ENCODE measurements at places on chromosomes 6 and 20.

DNA sequence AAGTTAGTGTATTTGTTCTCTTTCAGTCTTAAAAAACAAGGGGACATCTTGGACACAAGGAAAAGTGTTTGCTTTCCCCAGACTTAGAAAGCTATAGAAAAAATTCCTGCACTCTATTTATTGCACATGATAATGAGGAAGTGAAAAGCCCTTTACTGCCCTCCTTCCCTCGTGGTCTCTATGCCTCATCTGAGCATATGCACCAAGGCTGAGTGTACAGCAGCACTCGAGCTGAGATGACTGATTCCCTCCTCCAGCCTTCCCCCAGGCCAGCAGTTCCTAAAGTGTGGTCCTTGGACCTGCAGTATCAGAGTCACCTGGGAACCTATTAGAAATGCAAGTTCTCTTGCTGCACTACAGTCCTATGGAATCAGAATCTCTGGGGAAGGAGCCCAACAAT, 14.3 kb upstream of the LAMP5 start:
- DNase-seq = peak; percentile 30

GRCh38 chr6:136586295-136586694, 36.1 kb upstream of the MAP7 start:
- DNase-seq = no peak

- no peak for DNase-seq
These were observed 480.8 kb upstream of the IMPG1 start for GRCh38 chr6:76553256-76553655.

DNA sequence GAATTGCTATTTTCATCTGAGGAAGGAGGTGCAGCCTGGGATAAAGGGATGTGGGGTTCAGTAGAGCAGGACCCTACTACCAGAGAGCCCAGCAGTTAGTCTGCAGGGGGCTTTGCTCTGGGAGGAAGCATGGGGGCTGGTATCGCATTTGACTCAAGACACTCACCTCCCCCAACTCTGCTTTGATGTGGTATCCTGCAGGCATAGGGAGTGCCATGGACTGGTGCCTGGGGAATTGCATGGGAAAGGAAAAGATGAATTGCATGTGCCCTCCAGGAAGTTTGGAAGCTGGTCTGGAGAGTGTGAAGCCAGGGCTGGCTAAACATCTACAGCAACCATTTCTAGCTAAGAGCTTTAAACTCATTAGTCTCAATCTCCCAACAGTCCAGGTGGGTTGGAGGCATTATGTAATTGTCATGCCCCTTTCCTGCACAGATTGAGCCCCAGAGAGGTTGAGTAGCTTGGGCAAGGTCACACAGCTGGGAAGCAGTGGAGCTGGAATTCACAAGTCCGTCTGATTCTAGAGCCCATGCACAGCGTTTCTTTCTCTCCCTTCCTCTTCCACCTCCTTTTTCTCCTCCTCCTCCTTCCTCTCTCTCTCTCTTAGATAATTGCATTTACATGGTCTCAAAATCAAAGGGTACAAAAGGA, 26.2 kb upstream of the PNPLA1 start:
- DNase-seq = no peak

GRCh38 chr6:119347466-119348095, 2.0 kb downstream of the MAN1A1 start:
- DNase-seq = no peak

DNA sequence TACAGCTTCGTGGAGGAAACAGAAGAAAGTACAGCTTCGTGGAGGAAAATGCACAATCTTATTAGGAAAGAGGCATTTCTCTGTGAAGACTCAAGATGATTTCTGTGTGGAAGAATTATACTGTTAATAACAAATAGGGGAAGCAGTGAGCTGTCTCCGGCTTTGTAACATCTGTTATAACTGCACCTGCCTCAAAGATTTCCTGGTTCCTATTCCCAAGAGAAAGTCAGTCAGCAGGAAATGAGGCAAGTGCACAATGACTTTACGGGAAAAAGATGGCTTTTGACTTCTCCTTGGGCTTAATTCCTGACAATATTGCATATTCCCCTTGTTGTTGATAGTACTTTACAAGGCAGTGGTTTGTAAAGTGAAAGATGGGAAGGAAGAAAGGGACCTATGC, 538.5 kb downstream of the BMP2 start:
- DNase-seq = no peak

DNA sequence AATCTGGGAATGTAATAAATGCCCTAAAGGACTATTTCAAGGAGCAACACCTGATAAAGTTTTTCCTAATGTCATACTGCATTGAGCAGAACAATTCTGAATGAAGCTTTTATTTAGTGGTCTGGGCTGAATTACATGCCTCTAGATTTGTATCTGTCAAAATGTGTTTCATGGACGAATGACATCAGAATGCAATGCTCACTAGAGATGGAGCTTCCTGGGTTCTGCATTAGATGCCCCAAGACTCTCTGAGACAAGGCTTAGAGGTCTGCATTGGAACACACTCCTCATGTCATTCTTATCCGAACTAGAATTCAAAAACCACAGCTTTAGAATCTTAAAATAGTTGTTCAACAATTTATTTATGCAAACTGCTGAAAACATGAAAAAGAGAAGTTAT, 62.0 kb downstream of the SYNE1 start:
- no peak for DNase-seq

- no peak for DNase-seq
These were observed 128.4 kb downstream of the KLHL32 start for GRCh38 chr6:97052896-97053295.

DNA sequence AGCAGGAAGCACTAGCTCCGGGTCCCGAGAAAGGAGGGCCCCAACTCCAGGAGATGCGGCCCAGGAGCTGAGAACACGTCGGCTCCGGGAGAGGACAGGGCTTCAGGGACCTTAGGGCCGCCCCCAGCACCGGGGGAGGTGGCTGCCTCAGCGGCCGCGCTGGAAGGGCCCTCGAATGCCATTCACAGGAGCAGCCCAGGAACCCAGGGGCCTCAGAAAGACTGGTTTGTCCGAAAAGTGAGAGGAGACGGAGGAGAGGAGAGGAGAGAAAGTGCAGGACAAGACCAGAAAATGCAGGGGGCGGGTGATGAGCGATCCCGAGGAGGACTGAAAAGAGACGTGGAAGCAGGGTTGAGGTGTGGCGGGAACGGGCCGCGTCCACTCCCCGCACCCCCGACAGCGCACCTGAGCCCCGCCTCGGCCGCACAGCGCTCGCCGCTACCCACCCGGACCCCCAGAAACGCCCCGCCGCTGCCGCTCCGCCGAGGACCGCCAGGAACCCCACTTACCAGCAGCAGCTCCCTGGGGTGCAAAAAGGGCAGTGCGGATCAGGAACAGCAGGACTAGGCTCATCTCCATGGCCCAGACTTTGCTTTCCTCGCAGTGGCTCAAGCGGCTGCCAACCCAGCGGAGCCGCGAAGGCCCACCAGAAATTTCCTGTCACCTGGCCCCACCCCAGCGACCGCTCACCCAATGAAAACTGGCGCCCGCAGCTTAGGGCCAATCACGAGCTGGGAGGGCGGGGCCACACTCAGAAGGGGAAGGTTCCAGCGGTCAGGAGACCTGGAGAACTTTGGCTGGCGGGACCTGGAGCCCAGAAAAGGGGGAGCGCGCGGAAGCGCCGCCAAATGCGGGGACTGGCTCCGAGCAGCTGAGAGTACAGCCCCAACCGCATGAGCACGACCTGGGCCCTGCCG, 25.4 kb downstream of the HLA-F start:
- peak; percentile 91 for DNase-seq

GRCh38 chr6:122530440-122531046, 58.9 kb upstream of the SERINC1 start:
- DNase-seq = peak; percentile 49

- DNase-seq = no peak
These were observed 193.7 kb downstream of the EYA2 start for GRCh38 chr20:47088335-47088734.

- DNase-seq = no peak
These were observed 72.4 kb upstream of the SLC22A23 start for GRCh38 chr6:3529232-3529631.

DNA sequence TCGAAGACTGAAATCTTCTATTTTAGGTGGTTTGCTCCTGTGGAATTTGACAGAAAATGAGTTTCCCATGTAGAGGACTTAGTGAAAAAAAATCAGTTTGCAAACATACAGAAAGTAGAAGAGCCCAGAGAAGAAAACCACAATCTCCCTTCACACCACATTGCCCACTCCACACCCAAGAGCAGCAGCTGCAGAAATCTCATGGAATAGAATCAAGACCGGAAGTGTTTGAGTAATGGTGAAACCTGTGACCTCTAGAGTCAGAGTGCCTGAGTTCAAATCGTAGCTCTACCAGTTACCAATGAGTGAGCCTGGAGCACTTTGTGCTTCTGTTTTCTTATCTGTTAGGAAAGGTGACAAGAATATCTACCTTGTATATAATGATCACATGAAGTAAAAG, 4.6 kb downstream of the SIRPG start:
- DNase-seq = no peak

GRCh38 chr20:21105429-21106170, 558 bp downstream of the LINC00237 start:
- DNase-seq = peak; percentile 45

- DNase-seq = peak; percentile 46
These were observed 113.1 kb downstream of the ADAT2 start for GRCh38 chr6:143337201-143337949.

DNA sequence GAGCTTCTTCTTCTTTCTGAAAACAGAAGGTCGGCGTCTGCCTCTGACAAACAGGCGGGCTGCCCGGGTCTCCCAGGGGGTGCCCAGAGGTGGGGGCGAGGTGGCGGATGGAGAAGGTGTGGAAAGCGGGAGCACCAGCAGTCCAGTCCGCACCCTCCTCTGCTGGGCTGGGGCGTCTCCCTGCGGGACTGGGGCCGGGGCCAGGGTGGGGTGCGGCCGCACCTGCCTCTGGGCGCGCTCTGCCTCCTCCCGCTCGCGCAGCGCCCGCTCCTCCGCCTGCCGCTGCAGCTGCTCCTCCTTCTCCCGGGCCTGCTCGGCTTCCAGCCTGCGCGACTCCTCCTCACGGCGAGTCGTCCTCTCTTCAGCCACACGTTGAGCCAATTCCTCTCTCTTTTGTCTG, 71.1 kb upstream of the BCLAF1 start:
- DNase-seq = no peak

GRCh38 chr20:62999580-62999979, 7.2 kb downstream of the BHLHE23 start:
- DNase-seq = no peak

DNA sequence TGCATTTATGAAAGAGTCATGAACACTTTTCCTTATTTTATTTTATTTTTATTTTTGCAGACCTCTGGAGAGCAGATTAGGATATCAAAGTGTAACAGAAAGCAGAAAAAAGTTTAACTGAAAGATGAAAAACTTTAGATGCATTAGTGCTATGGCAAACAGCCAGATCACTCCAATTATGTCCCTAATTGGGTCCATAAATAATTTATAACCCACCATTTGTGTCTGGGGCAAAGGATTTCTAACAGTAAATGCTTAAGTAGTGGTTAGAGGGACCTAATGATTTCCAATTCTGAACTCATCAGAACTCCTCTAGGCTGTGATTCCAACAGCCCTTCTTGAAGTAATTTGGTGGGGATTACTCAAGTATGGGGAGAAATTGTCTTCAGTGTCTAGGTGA, 93.7 kb upstream of the PROKR2 start:
- no peak for DNase-seq

GRCh38 chr6:5302220-5302946, 41.1 kb downstream of the FARS2 start:
- DNase-seq = peak; percentile 54
